MM.1S (cell line): ENCODE measurements at places on chromosomes 2 and 18.

DNA sequence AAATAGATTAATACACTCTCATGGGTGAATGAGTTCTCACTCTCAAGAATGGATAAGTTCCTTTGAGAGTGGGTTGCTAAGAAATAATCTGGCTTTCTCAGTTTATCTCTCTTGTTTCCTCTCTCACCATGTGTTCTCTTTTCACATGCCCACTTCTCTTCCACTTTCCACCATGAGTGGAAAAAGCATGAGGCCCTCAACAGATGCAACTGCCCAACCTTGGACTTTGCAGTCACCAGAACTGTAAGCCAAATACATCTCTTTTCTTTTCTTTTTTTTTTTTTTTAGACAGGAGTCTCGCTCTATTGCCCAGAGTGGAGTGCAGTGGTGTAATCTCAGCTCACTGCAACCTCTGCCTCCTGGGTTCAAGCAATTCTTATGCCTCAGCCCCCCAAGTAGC, 18.1 kb upstream of the ETAA1 start:
- no peak for DNase-seq

DNA sequence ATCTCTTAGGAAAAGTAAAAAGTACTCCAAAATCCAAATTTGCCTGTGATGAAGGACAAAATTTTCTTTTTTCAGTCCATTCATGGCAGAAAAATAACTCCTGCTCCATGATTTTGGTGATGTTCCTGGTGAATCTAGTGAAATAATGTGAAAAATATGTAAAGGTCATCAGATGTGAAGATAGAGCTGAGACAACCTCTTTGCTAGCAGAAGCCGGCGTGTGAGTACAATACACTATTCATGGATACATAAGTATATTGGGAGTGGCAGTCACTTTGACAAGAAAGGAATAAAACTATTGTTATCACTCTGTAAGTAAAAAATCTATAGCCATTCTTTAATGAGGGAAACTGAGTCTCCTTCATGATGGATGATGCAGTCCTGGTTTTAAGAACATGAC, 6.3 kb upstream of the SLC1A4 start:
- no peak for DNase-seq

GRCh38 chr2:120345608-120346007, 328 bp upstream of the INHBB start:
- DNase-seq = no peak

DNA sequence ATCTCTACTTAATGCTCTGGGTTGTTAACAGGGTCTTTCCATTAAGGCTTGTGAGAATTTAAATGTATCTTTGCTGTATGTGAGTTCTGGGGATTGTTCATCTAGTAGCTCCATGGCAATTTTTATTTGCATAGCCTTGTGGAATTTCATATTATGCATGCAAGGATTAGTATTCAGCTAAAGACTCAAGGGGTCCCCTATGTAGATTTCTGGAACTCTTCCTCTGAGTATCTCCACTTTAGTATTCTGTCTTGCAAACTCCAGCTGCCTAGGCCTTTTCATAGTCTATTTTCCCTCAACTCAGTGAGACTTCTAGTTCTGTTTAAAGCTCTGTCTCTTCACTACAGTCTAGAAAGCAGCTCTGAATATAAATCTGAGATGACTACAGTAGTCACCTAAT, 304.6 kb upstream of the REV1 start:
- DNase-seq = no peak

DNA sequence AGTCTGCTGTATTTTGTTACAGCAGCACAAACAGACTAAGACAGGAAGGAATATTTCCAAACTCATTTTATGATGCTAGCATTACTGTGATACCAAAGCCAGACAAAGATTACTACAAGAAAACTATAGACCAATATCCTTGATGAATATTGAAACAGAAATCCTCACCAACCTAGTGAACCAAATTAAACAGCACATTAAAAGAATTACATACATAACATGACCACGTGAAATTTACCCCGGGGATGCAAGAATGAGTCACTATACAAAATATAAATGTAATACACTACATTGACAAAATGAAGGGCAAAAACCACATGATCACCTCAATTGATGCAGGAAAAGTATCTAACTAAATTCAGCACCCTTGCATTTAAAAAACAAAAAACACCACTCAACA, 112.6 kb downstream of the CHN1 start:
- DNase-seq = no peak

DNA sequence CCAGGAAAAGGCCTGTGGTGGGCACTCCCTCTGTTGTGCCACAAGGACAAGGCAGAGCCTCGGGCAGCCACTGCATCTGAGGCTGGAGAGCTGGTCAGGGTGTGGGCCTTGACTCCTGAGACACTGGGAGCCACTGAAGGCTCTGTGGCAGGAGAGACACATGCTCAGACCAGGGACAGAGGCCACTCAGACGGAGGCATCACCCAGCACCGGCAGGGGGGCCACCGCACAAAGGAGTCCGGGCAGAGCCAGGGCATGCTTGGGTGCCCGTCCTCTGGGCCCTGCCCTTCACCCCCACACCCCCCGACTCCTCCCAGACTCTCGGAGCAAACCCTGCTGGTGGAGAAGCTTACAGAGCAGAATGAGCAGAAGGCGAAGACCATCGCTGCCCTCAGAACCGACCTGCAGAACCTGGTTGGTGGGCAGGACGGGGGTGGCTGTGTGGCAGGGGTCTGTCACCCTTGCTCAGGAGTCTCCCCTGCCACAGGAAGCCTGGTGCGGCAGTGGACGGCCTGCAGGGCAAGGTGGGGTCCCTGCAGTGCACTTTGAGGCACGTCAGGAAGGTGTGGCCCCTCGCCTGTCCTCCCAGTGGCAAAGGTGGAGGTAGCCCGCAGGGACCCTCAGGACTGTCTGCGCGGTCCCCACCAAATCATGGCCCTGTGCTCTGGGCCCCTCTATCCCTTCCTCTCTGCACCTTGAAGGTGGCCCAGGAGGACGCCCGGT, 26.0 kb downstream of the CROCC2 start:
- no peak for DNase-seq

DNA sequence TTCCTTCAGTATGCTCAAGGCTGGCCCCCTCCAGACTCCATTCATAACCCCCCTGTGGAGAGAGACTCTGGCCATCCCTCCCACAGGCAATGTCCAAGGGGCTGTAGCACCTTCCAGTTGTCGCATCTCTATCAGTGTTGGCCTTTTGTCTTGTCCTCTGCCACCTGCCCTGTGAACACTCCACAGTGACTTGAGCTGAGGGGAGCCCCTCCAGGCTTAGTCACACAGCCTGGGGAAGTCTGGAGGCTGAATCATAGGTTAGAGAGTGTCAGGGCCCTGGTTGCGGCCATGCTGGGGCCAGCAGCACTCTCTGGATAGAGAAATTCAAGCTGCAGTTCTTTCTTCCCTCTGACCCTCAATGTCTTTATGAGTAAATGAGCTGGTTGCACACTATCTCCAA, 64.7 kb downstream of the GYPC start:
- no peak for DNase-seq

GRCh38 chr18:63564561-63564960, 22.4 kb downstream of the SERPINB12 start:
- DNase-seq = no peak

DNA sequence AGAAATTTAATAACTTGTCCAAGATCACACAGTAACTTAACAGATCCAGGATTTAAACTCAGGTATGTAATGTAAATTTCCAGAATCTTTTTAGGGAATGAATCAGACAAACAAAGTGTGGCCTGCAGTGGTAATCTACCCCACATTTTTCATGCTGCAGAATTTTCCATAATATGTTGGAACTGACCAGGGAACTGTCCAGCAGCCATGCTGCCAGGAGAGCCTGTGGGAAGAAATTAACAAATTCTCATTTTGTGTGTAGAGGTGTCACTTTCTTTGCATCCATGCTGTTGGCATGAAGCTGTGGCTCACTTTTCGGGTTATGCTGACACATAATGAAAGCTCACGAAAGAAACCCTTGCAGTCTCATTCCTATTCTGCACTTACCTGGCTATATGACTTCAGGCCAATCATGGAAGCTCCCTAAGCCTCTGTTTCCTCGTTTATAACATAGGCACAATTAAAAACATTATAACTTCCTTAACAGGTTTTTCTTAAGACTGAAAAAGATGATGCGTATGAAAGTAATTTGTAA, 54.7 kb downstream of the CDKL4 start:
- no peak for DNase-seq

DNA sequence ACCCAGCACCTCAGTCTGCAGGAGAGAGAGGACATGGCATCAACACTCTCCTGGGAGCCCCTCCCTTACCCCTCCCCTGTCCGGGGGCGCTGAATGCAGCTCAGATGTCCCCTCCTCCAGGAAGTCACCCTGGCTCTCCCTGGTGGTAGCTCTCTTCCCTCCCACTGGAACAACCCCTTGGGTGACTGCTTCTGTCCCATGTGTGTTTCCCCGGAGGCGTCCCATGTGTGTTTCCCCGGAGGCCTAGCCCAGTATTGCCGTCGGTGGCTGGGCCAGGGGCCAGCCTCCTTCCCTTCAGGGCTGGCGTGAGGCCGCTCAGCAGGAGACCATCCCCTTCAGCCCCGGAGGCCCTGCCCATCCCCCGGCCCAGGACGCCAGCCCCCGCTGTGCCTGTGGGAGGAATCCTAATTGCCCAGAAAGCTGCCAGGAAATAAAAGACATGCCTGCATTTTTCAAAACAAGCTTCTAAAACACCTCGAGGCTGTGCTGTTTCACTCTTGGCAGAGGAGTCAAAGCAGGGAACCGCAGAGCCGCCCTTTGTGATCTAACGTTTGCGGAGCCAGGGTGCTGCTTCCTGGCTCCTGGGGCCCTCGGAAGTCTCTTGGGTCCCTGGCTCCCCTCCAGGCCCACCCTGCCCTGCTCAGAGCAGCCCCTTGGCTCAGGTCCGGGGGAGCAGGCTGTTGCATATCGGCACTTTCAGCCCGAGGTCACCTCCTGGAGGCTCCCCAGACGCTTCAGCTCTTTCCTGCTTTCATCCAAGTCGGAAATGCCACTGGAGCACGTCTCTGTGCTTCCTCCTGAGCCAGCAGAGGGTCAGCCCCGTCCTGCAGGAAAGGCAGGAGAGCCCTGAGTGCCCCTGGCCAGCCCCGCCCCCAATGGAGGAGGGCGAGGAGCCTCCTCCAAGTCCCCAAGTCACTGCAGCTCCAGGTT, 11.4 kb downstream of the SNED1 start:
- DNase-seq = no peak

GRCh38 chr2:34848691-34849090, 1249.6 kb upstream of the FAM98A start:
- no peak for DNase-seq

DNA sequence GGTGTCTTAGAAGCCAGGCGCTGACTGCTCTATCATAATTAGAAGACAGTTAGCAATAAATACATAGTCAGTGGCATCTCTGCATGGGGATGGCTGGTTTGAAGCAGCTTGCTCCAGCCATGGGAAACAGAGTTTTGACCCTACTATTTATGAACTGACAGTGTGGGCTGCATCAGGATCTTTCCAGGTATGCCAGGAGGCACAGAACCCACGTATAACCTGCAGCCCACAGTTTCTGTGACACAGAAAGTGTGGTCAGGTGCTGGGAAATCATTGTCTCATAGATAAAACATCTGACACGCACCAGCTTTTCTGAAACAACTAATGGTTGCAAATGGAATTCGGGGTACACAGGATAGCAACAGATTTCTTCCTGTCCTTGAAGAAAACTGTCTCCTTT, 34.7 kb downstream of the INPP4A start:
- peak; percentile 47 for DNase-seq

DNA sequence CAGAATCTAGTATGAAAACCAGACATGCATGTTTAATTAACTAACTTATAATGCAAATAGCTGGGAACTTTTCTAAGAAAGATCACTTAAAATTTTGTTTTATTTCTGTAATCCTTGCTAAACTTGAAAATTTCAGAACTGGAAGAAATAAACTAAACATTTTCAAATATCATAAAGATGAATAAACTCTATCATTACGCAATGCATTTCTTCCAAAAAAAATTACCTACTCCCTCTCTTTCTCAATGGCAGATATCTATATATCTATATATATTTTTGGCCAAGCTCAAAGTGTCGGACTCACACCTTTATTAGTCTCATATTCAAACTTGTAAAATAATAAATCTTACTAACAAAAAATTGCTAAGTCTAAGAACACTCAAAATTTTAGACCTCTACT, 158.1 kb downstream of the SLC39A10 start:
- DNase-seq = no peak

- no peak for DNase-seq
These were observed 338.7 kb downstream of the HRH4 start for GRCh38 chr18:24799176-24799575.

DNA sequence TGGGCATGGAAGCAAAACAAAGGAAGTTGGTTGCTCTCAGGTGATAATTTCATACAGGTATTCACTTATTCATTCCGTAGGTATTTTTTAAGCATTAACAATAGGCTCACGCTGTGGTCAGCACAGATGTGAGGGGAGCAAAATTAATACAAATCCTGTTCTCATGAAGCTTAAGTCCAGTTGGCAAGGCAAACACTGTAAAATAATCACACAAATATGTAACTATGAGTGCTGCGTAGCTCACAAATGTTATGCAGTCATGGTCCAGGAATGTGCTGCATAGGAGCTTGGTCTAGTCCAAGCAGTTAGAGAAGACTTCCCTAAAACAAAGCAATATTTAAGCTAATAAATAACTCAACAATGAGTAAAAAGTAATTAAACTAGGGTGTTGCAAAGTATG, 23.9 kb downstream of the SP5 start:
- DNase-seq = no peak

- DNase-seq = no peak
These were observed 114.2 kb downstream of the SPIRE1 start for GRCh38 chr18:12543697-12544096.

- DNase-seq = no peak
These were observed 109.2 kb downstream of the EXOC6B start for GRCh38 chr2:72716601-72717000.

DNA sequence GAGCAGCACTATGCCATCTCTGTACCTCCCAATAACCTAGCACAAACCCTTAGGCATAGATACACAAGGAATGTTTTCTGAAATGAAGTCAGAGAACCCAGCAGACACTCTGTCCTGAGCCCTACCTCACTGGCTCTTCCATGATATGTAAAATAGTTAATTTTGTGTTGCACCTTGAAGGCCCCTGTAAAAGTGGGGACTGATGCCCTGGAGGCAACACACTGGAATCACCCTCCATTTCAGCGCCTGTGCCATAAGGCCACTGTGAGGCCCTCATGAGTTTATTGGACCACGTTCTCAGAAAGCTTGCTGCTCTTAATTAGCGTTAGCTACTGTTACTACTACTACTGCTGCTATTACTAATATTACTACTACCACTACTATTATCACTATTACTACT, 670.1 kb upstream of the SOX11 start:
- no peak for DNase-seq

- DNase-seq = no peak
These were observed 702.7 kb downstream of the SOCS6 start for GRCh38 chr18:70991577-70991976.

GRCh38 chr18:3088449-3088848, 75.5 kb upstream of the LPIN2 start:
- no peak for DNase-seq
